CD4-positive, alpha-beta T cell treated with Interleukin-17A for 4 hours (primary cell): ENCODE measurements at places on chromosomes 2 and 18.

DNA sequence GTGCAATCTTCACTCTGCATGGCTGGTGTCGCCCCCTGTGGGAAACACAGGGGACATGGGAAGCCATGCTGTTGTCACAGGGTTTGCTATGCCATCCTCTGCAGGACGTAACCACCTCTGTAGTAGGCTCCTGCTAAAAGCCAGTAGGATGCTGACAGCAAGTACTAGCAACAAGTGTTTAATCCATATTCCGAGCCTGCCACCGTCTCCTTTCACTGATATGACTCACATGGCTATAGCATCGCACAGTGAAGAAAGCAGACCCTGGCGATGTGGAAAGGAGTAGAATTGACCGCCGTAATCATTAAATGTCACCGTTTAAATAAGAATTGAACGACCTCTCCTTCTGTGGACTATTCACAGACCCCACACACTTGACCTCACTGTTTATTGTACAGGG lies 57.8 kb downstream of the CD8B2 start:
- no peak for DNase-seq

DNA sequence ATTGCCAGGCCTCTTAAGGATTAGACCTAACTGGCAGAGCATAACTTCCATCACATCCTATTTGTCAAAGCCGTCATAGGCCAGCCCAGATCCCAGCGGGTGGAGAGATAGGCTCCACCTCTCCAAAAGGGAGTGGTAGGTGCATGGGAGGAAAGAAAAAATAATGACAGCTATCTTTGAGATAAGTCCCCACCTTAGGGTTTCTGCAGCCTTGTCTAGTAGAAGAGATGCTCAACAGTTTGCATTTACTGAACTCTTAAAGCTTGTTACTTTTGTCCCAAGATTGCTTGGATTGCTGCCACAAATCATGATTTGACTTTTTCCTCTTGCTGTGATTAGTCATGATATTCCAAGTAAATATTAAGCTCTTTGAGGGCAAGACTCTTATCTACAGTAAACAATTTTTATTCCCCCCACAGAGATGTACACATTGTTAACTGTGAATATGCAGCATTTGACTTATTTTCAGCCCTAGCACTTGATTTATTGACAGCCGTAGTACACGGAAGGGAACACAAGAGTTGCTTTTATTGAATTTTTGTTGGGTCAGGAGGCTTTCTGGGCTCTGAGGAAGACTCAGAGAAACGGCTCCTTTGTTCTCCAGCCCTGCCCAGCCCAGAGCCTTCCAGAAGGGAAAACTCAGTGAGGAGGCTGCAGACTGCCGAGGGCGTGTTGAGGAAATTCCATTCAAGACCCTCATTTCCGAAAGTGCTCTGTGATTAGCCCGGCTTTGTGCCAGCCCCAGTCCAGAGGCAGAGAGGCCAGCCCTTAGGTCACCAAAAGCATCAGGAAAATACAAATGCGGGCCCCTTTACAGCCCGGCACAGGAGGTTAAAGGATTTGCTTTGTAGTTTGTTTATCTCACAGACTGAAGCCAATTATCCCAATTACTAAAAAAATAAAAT lies 75.5 kb upstream of the ZNF532 start:
- DNase-seq, result no peak

- no peak for DNase-seq
These were observed 908.9 kb upstream of the GYPC start for GRCh38 chr2:125747165-125747425.

DNA sequence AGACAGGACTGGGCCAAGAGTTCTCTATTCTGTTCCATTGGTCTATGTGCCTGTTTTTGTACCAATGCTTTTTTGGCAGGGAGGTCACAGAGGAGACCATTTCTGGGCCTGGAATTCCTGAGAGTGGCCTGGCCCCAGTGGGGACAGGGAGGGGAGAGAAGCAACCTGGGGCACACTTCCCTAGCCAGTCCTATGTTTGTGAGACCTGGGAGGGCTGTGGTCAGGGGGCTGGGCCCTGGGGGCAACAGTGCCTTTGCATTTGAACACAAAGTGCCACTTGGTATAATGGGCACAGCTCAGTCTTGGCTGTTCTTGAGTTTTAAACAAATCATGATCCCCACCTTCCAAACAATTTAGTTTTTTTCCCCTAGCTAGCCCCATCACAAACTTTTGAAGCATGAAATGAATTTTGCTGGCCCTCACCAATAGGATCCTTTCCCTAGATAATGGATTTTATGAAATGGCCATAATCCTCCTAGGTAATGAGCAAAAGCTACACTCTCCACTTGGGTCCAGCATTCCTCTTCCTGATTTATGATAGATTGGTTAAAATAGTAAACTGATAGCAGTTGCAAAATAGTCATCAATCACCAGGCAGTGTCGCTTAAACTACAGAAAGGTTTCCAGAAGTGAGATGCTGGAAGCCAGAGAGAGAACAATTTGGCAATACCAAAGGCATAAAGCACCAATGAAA lies 133.5 kb downstream of the GLI2 start:
- no peak for DNase-seq

DNA sequence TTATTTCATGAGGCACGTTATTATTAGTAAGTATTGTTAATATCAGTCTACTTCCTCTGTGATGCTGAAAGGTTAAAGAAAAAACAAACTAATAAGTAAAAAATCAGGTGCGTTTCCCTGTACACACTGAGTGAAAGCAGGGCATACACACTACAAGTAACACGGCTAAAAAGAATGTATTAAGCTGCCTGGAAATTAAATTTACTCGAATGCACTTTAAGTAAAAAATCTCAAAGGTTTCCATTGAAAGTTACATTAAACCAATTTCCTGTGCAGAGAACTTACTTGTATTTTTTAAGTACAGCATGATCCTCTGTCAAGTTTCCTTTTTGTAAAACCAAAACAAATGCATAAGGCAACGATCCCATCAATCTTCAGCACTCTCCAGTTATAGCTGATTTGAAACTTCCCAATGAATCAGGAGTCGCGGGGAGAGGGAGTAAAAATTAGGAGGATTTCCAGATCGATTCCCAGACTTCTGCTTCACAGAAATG lies 633 bp downstream of the BCL2 start:
- no peak for DNase-seq

- DNase-seq, result no peak
These were observed 33.4 kb downstream of the ITGA6 start for GRCh38 chr2:172460780-172461201.

GRCh38 chr2:176533505-176534193 lies 264.4 kb downstream of the MTX2 start:
- DNase-seq, result no peak

- DNase-seq, result no peak
These were observed 33.2 kb downstream of the CDH2 start for GRCh38 chr18:28143725-28144124.

GRCh38 chr18:57780706-57781347 lies 22.3 kb downstream of the ATP8B1 start:
- no peak for DNase-seq
